ENCODE measurements at places on chromosomes 6 and 20.

- no peak for DNase-seq
These were observed 39.2 kb upstream of the PIM1 start for GRCh38 chr6:37130704-37131103.

- DNase-seq: no peak
These were observed 691.3 kb downstream of the PHF3 start for GRCh38 chr6:64326939-64327338.

- no peak for DNase-seq
These were observed 142.0 kb downstream of the CEP57L1 start for GRCh38 chr6:109237077-109237985.

- no peak for DNase-seq
These were observed 401.1 kb downstream of the SAMD5 start for GRCh38 chr6:147909640-147910039.

- no peak for DNase-seq
These were observed 113.3 kb downstream of the TASP1 start for GRCh38 chr20:13525225-13525940.

- peak; percentile 33 for DNase-seq
These were observed 5.1 kb upstream of the BPI start for GRCh38 chr20:38298768-38299288.

DNA sequence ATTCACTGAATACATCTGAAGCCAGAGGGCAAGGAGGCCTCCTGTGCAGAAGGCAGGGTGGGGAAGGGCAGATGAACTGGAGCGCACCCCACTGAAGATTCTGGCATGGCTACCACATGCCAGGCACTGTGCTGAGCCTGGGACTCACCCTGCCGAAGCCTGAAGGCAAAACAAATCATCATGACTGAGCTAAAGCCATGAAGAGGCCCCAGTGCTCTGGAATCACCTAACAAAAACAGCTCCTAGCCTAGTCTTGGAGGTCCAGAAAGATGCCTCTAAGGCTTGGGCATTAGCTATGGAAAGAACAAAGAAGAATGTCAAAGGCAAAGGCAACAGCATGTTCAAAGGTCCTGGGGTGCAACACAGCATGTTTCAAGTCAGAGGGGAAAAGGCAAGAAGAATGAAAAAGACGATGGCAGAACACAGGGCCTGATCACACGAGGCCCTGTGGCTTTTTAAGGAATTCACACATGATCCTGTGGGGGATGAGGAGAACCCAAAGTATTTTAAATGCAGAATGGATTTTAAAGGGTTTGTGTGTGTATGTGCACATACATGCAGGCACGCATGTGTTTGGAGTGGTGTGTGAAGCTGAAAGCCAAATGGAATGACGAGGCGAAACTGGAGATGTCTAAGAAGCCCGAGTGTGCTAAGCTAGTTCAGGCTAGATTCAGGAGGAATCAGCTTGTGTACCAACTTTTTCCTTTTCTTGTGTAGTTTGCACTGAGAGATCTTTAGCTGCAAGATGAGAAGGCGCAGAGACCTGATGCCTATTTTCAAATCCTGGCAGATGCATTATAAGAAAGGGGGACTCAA, 261.4 kb downstream of the ZNF217 start:
- DNase-seq: no peak

GRCh38 chr6:118536478-118536877, 11.6 kb upstream of the PLN start:
- DNase-seq: no peak

- DNase-seq: no peak
These were observed 13.1 kb downstream of the BTNL2 start for GRCh38 chr6:32393665-32394420.

- DNase-seq: no peak
These were observed 120.6 kb upstream of the NXT1 start for GRCh38 chr20:23229989-23230388.

- no peak for DNase-seq
These were observed 301.0 kb upstream of the SLC35B3 start for GRCh38 chr6:8736156-8736895.

- no peak for DNase-seq
These were observed 1.4 kb upstream of the NRN1 start for GRCh38 chr6:6008089-6008647.

DNA sequence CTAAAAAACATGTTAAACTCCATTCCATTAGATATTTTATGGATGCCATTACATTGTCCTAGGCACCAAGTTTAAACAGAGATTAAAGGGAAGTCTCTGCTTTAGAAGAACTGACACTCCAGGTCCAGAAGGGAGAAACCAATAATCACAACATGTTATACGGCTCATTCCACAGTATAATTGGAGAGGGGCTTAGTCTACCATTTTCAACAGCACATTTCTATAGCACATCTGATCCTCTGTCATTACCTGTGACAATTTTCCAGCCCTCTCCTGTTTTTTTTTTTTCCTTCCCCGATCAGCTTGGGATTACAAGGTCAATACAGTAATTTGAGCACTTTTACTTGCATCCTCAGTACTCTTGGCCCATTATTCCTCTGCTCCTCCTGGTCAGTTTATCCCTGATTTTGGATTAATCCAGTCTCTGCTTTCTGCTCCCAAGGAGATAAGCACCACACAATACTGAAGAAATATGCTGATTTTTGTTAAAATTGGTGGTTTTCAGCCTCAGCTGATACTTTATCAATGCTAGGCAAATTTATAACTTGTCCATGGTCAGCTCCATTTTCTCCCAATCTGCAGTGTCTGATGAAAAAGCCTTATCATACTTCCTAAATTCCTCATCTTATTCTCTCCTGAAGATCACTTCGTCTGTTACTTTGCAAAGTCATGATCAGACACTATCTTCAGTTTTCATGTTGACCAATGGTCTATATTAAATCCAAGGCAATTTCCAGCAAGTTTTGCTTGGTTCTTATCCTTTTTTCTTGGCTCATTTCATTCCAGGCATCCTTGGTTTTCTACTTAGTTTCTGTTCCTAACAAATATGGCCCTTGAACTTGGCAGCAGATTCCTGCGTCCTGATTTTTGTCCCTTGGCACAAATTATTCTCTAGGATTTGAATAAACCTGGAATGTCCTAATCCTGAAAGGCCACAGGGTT, 30.8 kb upstream of the SYNCRIP start:
- DNase-seq: no peak

GRCh38 chr6:20631549-20631924, 97.3 kb downstream of the CDKAL1 start:
- DNase-seq: no peak

DNA sequence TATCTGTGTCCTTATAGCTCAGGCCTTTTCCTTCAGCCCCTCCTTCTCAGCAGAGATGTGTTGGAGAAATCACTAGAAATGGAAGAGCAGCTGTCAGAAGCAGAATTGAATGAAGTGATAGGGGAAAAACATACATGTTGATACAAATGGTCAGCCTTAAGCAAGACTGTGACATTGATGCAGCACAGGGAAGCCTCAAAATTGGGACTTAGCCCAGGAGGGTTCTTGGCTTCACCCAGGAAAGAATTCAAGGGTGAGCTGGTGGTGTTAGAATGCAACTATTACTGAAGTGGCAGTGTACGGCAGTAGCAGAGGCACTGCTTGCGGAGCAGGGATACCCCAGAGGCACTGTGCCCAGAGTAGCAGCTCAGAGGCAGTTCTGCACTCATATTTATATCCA, 8.0 kb upstream of the KIF16B start:
- no peak for DNase-seq

- DNase-seq: no peak
These were observed 31.9 kb downstream of the NDUFAF5 start for GRCh38 chr20:13816757-13817156.

- no peak for DNase-seq
These were observed 223.9 kb downstream of the PRL start for GRCh38 chr6:22072949-22073348.

DNA sequence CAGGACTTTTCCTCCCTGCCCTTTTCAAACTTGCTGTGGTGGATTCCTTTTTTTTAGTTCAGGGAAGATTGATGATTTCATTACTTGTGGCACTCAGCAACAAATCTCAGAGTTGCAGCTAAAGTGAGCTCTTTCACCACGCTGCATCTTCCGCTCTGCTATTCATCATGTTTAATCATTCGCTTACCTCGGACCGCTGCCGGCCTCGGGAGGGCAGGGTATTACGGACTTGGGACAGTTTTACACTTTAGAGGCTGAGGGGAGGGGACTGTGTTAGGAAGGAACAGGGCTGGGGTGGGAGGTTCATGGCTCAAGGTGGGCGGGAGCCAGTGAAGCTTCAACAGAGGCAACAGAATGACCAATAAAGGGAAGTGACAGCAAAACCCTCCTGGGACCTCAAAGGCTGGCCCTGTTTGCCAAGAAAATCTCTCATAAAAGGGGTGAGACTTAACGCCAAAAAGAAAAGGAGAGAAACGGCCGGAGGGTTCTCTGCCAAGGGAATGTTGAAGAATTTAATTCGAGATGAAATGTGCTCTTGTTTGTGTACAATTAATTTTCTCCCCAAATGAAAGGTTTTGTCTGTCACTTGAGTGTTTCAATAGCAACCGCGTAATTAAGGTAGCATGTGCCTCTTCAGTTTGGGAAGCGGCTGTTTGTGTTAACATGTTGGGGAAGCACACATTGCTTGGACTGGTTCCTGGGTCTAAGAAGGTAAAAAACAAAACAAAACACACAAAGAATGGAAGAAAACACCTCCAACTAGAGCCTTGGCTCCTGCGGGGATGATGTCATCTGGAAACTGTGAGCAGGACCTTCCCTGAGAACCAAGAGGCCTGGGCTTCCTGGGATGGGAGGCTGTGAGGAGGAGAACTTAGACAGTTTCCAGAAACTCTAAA, 72.5 kb upstream of the SULF2 start:
- peak; percentile 36 for DNase-seq

GRCh38 chr6:137020776-137021175, 24.0 kb downstream of the IL20RA start:
- no peak for DNase-seq

Measured in hippocampal formation (tissue), 2 donors.